ENCODE measurements at places on chromosomes 2 and 18.

DNA sequence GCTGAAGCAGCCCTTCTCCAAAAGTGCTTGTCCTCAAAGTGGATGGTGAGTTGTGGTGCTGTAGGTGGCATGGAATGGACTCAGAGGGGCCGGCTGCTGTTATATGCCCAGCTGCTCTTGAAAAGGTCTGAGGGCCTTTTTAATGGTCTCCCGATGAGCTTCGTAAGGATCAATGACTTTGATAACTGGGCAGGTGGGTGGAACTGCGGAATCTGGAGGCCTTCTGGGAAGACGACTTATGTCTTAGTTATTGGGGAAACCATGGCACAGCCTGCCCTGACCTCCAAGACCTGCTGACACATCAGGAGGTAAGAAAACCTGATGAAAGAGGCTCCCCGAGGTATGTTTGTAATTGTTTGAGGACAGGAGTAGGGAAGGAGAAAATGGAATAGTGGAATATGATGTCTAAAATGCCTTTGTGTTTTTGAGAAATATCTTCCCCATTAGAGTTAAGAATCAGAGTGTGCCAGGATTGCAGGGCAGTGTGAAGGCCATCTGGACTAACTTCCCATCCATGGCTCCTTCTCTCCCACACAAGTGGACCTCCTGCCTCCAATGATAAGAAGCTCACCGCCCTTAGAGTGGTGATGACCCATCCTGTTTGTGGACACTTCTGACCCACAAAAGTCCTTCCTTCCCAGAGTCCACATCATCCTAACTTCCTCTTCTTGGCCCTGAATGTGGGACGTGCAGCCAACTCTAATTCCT, 236.1 kb downstream of the FHOD3 start:
- no peak for DNase-seq

- DNase-seq: no peak
These were observed 1.1 kb upstream of the TET3 start for GRCh38 chr2:73983322-73984202.

DNA sequence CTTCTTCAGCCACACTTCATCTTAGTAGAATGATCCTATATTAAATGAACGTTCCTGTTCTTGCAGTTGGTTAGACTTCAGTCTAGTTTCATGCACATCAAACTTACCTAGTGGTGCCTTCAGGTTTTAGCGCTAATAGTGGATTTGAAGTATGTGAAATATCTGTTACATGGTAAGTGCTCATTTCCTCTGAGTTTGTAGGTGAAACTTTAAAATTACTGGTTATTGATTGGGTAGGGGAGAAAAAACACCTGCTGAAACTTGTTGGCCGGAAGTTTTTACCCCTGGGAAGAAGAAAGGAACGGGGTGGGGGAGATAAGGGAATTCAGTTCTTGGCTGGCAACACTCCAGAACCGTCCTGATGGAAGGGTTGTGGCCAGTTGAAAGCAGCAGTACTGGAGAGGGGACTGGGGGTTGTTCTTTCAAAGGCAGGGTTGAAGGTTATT, 112.8 kb downstream of the SPTBN1 start:
- no peak for DNase-seq

DNA sequence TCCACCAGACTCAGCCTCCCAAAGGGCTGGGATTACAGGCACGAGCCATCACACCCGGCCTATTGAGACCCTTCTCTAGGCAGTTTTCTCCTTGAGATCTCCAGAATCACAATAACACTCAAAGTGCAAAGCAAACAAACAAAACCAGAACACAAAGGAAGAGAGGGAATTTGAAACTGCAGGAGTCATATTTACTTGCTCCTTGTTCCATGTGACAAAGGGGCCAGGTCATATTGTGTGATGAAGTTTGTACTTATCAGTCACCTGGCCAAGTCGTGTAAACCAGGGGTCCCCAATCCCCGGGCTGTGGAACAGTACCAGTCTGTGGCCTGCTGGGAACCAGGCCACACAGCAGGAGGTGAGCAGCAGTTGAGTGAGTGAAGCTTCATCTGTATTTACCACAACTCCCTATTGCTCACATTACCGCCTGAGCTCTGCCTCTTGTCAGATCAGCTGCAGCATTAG, 26.5 kb downstream of the SCYGR8 start:
- no peak for DNase-seq

DNA sequence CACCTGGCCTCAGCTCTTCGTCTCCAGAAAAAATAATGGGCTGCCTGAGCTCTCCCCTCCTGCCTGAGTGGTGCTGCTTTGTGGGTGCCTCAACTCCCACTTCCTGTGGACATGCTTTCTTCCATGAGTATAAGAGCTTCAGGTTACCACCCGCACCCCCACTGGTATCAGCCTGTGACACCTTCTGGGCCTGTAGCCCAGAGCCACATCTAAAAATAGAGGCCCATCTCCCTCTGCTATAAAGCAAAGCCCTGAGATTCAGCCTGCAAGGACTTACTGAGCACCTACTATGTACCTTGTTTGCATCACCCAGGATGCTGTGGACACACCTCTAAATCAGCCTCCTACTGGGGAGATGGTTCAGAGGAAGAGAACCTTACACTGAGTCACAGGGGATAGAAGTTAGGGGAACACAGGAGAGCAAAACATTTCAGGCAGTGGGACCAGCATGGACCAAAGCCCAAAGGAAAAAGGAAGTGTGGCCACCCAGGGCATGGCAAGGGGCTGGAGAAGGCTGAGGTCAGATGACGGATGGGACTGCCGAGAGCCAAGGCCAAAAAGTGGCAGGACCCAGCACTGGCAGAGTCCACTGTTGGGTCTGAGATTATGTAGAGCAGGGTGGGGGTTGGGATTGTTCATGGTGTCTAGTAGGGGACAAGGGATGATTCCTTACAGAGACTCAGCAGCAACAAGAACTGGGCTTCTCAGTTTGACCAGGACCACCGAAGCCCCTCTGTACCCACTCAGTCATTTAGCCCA, 123.7 kb upstream of the PPP1CB start:
- no peak for DNase-seq

- DNase-seq: no peak
These were observed 59.8 kb downstream of the SPRED2 start for GRCh38 chr2:65372619-65373018.

DNA sequence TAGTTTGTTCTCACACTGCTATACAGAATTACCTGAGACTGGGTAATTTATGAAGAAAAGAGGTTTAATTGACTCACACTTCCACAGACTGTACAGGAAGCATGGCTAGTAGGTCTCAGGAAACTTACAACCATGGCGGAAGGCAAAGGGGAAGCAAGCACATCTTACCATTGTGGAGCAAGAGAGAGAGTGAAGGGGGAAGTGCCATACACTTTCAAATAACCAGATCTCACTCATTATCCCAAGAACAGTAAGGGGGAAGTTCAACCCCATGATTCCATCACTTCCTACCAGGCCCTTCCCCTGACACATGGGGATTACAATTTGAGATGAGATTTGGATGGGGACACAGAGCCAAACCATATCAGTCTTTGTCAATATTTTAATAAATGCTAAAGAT, 5.0 kb upstream of the CRYGB start:
- DNase-seq: no peak

DNA sequence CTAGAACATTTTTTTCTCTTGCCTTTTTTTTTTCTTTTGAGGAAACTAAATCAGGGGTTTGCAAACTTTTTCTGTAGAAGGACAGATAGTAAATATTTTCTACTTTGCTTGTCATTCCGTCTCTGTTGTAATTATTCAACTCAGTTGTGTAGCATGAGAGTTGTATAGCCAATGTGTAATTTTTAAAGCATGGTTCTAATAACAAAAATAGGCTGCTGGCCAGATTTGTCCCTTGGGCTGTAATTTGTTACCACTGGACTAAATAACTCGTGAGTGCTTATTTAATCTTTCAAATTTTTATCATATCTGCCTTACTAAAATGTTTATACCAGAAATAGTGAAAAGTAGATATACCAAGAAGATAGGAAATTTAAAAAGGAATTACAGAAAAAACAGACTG, 43.0 kb downstream of the CCDC148 start:
- no peak for DNase-seq

- DNase-seq: no peak
These were observed 73.5 kb downstream of the ANTXR1 start for GRCh38 chr2:69086466-69086865.

DNA sequence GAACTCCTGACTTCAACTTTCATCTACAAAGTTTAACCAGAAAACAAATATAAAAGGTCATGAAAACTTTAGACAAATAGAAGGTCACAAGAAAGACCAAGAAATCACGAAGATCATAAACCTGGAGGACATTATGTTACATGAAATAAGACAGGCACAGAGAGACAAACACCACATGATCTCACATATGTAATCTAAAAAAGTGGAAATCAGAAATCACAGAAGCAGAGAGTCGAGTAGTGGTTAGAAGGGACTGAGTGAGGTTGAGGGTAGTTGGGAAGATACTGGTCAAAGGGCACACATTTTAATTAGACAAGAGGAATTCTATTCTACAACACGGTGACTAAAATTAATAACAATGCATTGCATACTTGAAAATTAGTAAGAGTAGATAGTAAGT, 1.4 kb downstream of the GCFC2 start:
- DNase-seq: no peak

- no peak for DNase-seq
These were observed 190.0 kb downstream of the SEPTIN10 start for GRCh38 chr2:109423556-109424359.

DNA sequence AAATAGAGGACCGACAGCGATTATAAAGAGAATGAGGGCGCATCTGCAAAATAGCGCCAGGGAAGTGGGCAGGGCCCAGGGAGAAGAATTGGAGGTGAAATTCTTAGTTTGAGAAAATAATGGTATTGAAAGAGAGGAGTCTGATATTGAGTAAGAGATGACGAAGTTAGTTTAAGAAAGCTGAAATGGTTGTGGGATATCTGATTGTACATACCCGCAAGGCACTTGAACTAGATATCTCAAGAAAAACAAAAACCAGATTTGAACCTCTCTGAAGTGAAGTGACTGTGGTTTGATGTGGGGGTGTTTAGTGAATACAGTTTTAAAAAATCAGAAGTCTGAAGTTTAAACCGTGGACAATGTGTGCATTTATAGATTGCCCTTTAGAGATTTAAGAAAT, 38.9 kb downstream of the ZNF532 start:
- DNase-seq: no peak

- DNase-seq: no peak
These were observed 77.8 kb upstream of the GPC1 start for GRCh38 chr2:240357641-240358012.

GRCh38 chr2:208062113-208062512, 36.8 kb upstream of the PLEKHM3 start:
- DNase-seq: no peak

DNA sequence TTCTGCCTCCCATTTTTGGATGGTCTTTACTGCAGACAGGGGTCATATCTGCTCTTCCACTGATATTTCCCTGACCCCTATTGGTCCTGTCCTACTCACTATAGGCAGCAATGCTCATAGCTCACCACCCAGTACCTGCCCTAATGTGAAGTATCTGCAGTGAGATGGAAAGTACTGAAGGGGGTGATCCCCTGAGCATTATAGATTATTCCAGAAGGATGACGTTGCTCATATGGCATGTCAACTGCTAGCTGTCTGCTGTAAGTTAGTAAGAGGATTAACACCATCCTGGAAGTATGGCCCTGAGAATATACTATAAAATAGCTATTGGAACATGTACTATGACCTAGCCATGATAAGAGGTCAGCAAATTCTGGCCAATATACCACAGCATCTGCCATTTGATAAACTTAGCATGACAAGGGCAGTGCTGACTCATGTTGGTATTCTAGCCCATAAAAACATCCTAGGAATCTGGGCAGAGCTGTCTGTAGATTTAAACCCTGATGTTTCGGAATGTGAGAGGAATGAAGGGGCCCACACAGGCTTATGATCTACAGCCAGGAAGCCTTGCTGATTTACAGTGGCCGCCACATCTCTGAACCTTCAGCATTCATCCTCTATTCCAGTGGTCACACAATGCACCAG, 451.4 kb downstream of the TNS1 start:
- no peak for DNase-seq

GRCh38 chr2:42029171-42029570, 18.6 kb upstream of the PKDCC start:
- no peak for DNase-seq

DNA sequence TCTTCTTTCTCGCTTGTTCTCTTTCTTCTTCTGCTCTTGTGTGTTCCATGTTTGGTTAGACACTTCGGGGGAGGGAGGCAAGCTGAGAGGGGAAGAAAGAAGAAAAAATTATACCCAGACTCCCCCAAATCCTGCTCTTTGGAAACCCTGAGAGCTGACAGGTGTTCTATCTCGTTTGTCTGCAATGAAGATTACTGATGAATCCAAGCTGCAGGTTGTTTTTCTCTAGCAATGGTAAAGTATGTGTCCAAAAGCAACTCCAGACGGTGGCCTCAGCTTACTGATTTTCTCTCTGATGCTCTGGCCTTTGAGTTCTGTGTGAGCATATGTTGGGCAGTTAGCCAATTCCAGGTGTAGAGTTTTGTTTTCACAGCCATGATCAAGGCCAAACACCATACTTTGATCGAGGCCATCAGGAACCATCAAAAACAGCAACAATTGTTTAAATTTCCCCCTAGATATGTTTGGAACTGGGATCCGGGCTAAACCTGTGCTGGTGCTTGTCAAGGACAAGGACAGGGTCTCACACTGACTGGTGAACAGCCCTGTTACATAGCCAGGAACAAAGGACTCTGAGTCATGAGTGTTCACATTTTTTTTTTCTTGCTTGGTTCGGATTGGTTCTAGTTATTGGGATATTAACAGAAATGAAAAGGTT, 142.0 kb downstream of the PRKCE start:
- DNase-seq: no peak

DNA sequence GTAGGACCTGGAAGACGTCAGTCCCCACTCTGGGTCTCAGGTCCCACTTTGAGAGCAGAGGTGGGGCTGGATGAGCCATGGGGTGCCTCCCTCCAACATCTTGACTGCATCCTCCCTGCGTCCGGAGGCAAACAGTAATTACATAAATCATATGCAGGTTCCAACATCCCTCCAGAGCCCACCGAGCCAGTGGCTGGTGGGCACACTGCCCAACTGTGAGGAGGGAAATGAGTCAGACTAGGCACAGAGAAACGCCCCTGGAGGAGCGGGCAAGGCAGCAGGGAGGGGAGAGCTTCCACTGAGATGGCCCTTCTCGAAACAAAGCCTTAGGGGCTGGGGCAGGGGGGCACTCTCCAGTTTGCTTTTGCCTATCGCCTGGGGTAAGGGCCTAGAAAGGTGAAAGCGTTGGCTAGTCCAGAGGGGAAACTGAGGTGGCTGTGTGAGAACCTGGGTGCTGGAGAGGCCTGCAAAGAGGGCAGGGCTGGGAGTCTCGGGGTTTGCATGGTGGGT, 168.2 kb upstream of the MYCN start:
- no peak for DNase-seq

- no peak for DNase-seq
These were observed 21.7 kb upstream of the CCDC88A start for GRCh38 chr2:55441280-55441892.

GRCh38 chr2:6845312-6845711, 20.4 kb downstream of the CMPK2 start:
- DNase-seq: no peak

Measured in stimulated activated CD4-positive, alpha-beta T cell treated with anti-CD3 and anti-CD28 coated beads, Interleukin-15, amount 100 ng/mL, for 48 hours (primary cell).